RKO (cell line): ENCODE measurements at places on chromosomes 5 and 9.

GRCh38 chr9:110258690-110259091, 2.4 kb upstream of the TXN start:
- no peak for DNase-seq

DNA sequence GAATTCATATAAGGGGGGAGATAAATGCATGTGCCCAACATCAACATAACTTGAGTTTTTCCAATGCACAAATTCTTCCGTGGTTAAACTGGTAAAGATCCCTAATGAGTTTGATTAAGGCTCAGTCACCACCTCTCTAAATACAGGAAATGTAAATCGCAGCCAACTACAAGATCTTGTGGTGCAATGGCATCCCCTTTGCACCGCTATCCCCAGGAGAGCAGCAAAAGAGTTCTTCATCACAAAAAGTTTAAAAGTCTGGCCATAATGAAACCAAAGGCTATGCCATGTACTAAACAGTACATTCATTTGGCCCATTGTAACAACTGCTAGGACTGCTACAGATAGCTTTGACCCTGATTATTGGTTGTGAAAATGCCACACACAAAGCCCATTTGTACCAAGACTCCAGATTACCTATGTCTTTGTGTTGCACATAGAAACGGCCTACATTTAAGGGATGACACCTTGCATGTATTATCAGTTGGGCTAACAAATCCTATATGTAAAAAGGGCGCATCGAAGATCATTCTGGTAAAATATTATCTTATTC, 44.5 kb downstream of the ZNF608 start:
- no peak for DNase-seq

DNA sequence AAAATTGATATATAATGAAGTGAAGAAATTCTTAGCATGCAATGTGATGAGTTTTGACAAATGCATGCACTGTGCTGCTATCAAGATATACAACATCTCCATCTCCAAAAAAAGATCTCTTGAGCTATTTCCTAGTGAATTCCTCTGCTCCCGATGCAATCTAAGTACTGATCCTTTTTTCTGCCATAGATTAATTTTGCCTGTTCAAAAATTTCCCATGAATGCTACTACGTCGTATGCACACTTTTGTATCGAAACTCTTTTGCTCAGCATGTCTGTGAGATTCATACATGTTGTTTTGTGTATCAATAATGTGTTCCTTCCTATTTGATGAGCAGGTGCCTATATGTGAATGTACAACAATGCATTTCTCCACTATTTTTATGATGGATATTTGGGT, 647.4 kb downstream of the MTRR start:
- no peak for DNase-seq

DNA sequence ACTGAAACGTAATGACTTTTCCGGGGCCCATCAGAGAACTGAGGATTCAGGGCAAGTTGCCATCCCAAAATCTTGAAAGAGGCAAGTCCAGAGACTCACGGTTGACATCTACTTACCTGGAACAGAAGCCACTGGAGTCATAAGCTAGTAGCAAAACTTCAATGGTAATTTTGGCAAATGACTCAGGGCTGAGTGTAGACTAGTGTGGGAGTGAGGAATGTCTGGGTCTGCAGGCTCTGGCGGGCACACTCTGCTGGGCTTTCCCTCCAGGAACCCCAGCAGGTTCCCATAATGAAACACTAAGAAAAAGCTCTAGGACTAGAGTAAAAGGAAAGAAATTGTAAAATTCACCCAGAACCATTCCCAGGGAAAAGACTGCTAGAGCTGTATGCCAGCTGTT, 122.9 kb upstream of the NFIL3 start:
- DNase-seq = no peak

GRCh38 chr9:124216474-124217176, 41.1 kb upstream of the NEK6 start:
- DNase-seq = no peak

DNA sequence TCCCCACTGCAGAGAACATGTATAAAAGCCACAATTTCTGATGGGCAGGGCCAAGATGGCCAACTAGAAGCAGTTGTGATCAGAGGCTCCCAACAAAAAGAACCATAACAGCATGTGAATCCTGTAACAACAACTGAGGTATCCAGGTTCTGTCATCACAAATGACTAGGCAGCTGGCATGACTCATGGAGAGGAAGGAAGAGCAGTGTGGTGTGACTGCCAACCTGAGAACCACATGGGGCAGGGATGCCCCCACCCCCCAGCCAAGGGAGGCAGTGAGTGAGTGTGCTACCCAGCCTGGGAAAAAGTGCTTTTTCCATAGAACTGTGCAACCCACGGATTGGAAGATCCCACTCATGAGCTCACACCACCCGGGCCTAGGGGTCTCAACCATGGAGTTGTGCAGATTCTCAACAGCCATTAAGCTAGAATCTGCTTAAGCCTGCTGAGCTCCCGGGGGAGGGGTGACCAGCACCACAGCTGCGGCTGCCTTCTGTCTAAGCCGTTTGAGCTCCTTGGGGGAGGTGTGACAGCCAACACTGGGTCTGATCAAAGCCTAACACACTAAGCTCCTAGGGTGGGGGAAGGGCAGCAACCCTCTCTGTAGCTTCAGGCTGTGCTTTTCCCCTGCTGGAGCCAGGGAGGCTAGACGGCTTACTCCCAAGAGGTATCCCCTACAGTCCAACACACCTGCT, 80.1 kb upstream of the DMAC1 start:
- DNase-seq = peak; percentile 12

- peak; percentile 76 for DNase-seq
These were observed 52.0 kb upstream of the DAPK1 start for GRCh38 chr9:87445646-87446045.

- peak; percentile 70 for DNase-seq
These were observed 15.9 kb downstream of the ENG start for GRCh38 chr9:127838375-127839078.
